ENCODE measurements at places on chromosomes 5 and 9.

DNA sequence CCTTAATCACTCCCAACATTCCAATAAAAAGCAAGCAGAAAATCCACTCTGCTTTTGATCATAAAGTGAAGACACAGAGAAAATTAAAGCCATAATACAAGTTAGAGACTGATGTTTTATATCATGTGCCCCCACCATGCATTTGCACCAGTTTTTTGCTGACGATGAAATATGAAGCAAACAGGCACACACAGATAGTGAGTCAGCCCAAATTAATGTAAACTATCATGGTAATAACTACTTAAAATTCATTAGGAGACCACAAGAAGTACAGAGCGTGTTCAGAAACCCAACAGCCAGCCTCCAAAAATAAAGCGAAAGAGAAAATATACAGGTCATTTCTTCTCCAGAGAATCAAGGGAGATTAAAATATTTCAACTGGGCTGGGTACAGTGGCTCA is 46.4 kb upstream of the KDM4C start:
- DNase-seq, result no peak

DNA sequence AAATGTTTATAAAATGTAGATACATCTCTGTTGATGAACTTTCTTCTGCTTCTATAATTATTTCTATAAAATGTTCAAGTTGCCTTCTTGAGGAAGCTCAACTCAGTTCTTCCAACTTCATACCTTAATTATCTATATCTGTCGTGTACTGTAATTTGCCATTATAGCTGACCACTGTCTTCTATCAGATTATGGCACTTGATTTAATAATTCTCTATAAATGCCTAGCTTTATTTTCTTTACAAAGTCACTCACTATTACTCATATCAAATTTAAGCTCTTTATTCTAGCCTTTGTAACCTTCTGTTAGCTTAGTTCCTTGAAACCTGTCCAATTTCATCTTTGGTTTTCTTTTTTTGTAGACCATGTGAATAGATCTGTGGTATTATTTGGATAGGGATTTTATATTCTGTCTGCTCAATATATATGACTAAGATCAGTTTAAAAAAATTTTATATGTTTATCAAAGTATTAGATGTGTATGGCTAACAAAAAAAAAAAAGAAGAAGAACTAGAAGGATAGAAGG is 39.5 kb downstream of the SMC5 start:
- no peak for DNase-seq

DNA sequence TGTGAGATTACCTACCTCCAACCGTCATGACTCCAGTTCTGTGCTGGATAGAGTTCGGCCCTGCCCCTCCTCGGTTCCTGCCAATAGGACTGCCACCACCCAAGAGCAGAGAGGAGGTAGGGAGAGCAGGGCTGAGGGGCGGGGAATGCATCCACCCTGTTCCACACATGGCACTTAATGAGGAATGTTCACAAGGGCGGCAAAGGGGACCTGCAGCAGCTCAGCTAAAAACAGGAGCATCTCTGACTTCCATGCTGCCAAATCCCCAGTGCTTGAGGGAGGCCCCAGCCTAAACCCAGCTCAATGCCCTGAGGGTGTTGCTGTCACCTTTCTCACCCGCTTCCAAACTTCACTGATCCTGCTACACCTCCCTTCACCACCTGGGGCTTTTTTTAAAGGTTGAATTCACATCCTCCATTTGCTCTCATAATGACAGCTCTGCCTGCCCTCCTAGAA is 7.8 kb upstream of the DELE1 start:
- DNase-seq, result no peak

GRCh38 chr5:158621391-158621790 is 478.3 kb downstream of the EBF1 start:
- DNase-seq, result no peak

DNA sequence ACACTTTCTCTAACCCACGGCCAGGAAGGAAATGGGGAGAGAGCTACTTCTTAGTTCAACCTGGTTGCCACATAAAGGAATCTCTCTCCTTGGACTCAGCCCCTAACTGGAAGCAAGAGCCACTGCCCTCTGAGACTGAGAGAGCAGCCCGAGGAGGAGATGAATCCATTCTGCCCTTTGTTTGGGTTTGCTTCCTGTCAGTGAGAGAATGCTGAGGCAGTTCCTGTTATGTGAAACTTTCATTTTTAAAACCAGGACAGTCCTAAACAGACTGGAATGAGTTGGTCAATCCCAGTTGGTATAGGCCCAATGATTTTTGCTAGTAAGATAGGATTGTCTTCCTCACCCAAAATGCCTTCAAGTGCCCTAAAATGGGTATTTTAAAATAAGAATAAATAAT is 205.1 kb downstream of the NTRK2 start:
- no peak for DNase-seq

GRCh38 chr5:21919414-21920022 is 933.6 kb downstream of the CDH12 start:
- DNase-seq, result no peak

- DNase-seq, result no peak
These were observed 441.1 kb downstream of the SEMA5A start for GRCh38 chr5:9104571-9105339.

- no peak for DNase-seq
These were observed 146.6 kb downstream of the RAPGEF6 start for GRCh38 chr5:131488463-131488862.

DNA sequence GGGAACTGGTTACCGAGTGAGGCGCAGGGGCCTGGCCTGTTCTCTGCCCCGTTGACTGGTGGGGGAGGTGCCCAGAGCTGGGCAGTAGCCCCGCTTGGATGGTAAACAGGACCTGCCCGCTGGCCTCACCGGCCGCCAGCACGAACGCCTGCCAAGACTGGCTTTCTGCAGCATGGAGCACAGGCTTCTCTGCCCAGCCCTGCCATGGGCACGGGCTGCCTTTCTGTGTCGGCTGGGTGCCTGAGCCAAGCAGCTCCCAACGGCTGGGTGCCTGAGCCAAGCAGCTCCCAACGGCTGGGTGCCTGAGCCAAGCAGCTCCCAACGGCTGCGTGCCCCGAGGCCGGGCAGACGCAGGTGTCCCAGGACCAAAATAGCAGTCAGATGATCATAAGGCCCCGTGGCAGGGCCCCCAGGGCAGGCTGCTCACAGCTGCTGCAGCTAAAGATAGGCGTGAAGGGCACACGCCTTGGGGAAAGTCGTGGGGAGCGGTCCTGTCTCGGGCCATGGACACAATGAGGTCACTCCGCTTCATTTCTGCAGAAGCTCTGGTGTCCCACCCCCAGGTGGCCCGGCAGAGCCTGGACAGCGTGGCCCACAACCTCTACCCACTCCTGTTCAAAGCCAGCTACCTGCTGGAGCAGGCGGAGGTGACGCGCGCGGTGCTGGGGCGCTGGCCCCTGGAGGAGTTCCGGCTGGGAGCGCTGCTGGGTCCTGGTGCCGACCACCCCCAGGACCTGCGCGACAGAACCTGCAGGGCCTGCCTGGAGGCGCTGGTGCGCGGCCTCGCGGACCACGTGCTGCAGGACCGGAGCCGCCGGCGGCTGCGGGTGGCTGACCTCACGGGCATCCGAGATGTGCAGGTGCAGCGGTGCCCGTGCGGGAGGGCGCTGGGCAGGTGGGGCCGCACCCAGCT is at the start of gene LRRC14B:
LRRC14B (plus strand) TSS at position 460 of the 913 bp plus-strand sequence; CDS start at position 504, 44 bp downstream.
- no peak for DNase-seq

- no peak for DNase-seq
These were observed 373.7 kb downstream of the ANXA1 start for GRCh38 chr9:73525350-73525749.

DNA sequence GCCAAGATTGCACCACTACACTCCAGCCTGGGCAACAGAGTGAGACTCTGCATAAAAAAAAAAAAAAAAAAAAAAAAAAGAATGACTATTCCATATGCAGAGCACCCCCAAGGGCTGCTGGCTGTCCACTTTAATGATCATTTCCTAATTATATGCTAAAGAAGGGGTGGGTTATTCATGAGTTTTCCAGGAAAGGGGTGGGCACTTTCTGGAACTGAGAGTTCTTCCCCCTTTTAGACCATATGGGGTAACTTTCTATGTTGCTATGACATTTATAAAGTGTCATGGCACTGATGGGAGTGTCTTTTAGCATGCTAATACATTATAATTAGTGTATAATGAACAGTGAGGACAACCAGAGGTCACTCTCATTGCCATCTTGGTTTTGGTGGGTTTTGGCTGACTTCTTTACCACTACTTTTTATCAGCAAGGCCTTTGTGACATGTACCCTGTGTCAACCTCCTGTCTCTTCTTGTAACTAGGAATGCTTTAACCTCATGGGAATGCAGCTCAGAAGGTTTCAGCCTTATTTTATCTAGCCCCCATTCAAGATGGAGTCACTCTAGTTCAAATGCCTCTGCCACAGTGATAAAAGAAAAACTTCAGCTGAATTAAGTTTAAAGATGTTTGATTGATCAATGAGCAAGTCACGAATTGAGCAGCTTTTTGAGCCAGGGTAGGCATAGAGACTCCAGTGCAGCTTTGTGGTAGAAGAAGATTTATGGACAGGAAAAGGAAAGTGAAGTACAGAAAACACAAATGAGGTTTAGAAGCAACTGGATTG is 7.1 kb upstream of the NANS start:
- no peak for DNase-seq

DNA sequence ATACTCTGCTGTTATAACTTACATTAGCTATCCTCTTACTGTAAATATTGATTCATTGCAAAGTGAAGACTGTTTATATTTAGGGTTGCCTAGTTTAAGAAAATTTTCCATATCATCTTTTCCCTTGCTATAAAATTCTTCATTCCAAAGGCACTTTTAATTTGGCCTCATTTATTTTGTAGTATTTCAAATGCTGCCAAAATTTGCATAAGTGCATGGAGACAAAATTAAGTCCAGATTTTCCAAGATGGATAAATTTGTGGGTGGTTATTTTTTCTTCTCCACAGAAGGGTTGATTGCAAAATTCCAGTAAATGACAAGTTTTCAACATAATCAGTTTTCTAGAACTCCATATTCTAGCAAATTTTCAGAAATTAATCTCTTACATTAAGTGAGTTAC is 141.5 kb upstream of the MTAP start:
- DNase-seq, result no peak

DNA sequence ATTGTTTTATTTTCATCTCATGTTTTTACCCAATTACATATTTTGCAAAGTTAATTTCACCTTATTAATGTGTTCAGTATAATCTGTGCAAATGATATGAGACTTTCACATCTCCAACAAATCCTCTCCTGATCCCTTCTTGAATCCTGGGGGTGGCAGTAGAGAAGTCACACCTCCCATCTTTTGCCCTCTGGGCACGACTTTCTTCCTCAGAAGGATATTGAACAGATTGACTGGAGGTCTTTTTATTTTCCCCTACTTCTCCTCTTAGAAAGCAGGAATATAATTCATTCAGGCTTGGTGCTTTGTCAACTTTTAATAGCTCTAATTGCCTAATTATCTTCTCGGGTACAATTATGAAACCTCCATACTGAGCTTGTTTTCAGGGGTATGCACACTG is 1037.1 kb upstream of the NUDT12 start:
- no peak for DNase-seq

GRCh38 chr5:133780619-133781280 is 168.4 kb upstream of the FSTL4 start:
- no peak for DNase-seq

DNA sequence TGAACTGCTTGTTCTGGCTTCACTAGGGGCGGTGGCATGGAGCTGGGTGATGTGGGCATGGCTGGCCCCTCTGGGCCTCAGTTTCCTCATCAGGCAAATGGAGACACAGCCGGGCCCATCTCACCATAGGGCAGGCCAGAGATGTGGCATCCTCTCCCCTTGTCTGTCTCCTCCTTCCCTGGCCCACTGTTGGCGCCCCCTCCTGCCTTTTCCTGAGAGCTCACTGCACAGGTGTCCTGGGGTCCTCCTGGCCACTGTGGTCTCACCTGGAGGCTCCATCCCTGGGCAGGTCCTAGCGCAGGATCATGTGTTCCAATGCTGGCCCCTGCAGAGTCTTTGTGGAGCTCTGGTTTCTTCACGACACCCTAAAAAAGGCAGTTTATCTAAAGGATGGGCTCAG is 53.5 kb downstream of the NEK6 start:
- no peak for DNase-seq

- DNase-seq, result no peak
These were observed 495.8 kb downstream of the CHSY3 start for GRCh38 chr5:130400091-130400490.

DNA sequence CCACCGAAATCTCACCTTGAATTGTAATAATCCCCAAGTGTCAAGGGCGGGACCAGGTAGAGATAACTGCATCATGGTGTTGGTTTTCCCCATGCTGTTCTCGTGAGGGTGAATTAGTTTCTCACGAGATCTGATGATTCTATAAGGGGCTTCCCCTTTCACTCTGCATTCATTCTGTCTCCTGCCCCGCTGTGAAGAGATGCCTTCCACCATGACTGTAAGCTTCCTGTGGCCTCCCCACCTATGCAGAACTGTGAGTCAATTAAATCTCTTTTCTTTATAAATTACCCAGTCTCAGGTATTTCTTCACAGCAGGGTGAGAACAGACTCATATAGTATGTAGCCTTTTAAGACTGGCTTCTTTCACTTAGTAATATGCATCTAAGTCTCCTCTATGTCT is 128.1 kb upstream of the NR5A1 start:
- DNase-seq, result no peak

DNA sequence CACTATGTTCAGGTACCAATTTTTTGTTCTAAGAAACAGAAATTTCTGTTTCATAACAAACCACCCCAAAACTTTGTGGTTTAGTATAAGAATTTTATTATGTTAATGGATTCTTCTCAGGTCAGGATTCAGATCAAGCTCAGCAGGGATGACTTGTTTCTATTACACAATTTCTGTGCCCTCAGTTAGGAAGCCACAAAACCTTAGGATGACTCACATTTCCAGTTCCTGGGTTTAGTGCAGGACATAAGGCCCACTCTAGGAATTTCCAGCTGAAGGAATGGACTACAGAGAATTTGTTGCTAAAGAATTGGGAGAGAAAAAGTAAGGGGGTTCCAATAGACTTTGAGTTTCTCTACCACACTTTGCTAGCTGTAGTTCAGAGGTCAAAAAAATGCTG is 629.3 kb downstream of the ANXA1 start:
- no peak for DNase-seq

DNA sequence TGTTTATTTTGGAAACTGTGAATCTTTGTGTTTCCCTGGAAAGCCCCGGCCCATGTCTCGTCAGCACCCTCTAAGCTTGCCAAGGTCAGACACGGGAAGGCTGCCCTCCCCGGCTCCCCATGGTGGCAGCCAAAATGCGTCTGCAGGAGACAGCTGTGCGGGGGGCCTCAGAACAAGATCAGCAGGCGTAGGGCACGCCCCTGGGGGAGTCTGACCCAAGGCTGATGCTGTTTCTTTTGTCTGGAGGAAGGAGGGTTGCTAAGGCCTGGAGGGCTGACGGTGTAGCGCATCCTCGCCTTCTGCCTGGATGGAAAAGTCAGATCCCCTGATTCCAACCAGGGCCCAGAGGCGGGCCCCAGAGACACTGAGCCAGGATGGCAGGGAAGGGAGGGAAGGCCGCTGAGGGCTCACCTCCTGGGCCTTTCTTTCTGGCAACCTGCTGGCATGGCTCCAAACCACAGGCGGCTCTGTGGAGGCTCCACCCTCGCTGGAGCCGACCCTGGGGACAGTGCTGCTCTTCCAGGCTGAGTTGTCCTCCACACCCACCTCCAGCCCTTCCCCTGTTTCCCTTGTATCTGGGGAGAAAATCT is 57.2 kb downstream of the OLFM1 start:
- DNase-seq, result no peak

- DNase-seq, result no peak
These were observed 94.6 kb downstream of the ALDH1A1 start for GRCh38 chr9:72858089-72858912.

GRCh38 chr5:33153372-33153771 is 287.4 kb upstream of the TARS1 start:
- DNase-seq, result no peak

Measured in stimulated activated naive CD4-positive, alpha-beta T cell treated with Interleukin-2 at 50 U/mL for 16 hours (primary cell).